Mesenteric fat pad (tissue), 1 donor: ENCODE measurements at places on chromosomes 1 and 21. TPM values are rescaled to one million over a fixed set of nuclear protein-coding genes. Genes with fewer than 3 reads are reported as not detected.

SZRD1 gene
- 133 TPM for total RNA-seq

MX1 gene
- total RNA-seq, result 60.3 TPM

SPATA21 gene
- total RNA-seq, result not detected

MAEL gene
- total RNA-seq, result not detected

DDR2 gene
- total RNA-seq, result 187 TPM

PGLYRP4 gene
- total RNA-seq, result not detected

MFSD2A gene
- total RNA-seq, result 8.0 TPM

OR6N1 gene
- total RNA-seq, result not detected

NBPF4 gene
- total RNA-seq, result not detected

DNA sequence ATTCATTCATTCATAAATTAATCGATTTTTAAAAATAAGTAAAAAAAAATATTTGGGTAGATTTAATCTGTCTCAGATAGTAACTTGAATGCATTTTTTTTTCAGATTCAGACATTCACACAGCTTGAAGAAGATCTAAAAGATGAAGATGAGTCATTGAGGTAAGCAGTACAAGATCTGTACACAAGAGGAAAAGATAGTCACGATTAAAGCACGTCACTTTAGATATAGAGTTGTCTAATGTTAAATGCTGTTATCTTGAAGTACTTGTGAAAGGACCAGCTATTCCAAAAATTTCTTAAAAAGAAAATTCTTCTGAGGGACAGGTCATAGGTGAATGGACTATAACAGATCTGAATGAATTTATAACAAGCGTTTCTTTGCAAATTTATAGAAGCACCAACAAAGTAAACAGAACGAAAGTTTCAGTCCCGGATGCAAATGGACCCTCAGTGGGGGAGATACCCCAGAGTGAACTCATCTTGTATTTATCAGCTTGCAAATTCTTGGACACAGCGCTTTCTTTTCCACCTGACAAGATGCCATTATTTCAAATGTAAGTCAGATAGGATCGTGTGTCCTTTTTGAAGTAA lies 31.2 kb upstream of the MORC3 start:
- DNase-seq, result no peak

GRCh38 chr1:117341123-117341522 lies 26.1 kb upstream of the MAN1A2 start:
- no peak for DNase-seq

GRCh38 chr1:25785333-25786067 lies 14.5 kb upstream of the SELENON start:
- DNase-seq, result no peak

DNA sequence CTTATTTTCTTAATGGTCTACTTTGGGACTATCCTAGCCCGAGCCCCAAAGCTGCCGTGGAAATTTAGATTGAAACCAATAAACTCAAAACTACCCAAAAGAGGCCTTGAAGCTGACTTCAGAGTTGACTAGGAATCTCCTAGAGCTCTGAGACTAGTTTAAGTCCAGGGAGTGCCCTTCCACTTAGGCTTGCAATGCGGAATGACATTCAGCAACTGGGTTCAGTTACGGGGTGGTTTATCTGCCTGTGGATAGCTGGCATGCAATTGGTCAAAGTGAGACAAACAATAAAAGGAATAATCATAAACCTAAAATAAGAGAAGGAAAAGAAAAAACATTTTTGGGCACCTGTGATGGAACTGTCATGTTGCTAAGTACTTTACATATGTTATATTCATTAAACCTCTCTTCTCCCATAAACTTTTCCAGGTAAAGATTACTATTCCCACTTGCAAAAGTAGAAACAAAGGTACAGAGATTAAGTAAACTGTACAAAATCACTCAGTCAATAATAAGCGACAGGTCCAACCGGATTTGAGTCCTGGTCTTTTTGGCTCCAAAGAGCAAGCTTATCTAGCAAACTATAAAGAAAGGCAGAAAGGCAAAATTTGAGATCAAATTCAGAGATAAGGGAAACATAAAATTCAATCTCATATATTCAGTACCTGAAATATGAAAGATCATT lies 56.5 kb downstream of the GPATCH2 start:
- no peak for DNase-seq

- DNase-seq, result no peak
Observed at GRCh38 chr1:115768549-115768948, at the start of gene CASQ2. Gene CASQ2 (minus strand): TSS chr1:115768714. CDS start chr1:115768541, 173 bp downstream.

- DNase-seq, result no peak
Observed at GRCh38 chr1:214187121-214187900, 93.6 kb upstream of the SMYD2 start.

- DNase-seq, result no peak
Observed at GRCh38 chr1:70916034-70916427, 131.6 kb downstream of the PTGER3 start.

DNA sequence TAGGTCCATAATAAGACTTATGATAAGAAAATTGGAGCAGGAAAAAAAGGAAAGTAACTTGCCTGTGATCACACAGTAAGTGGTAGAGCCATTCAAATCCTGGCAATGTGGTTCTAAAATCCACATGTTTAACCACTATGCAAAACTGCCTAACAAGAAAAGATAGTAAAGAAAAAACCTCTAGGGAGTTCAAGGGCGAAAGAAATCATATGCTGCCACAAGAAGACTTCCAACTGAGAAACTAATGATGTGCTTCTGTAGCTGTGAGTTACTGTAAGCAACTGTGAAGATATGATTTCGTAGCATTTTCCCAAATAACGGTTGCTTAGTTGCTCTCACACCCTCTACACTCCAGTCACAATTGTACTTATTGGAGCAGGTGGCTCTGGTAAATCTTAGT lies 20.9 kb upstream of the LYPLAL1 start:
- DNase-seq, result no peak

GRCh38 chr1:152191260-152191659 lies 32.2 kb upstream of the RPTN start:
- DNase-seq, result no peak

DNA sequence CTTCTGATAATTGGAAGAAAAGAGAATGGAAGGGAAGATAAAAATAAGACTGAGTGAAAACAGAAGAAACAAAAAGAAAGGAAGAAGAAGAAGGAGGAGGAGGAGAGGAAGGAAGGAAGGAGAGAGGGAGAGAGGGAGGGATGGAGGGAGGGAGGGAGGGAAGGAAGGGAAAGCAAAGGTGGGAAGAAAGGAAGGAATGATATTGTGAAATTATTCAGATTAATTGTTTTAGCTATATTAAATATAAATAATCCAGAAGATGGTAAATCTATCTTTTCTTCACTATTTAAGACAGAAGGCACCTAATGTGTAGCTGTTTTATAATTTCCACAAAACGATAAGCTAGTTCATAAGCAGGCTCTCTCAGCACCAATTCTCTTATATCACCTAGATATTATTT lies 191.3 kb upstream of the LRRC7 start:
- DNase-seq, result no peak

DNA sequence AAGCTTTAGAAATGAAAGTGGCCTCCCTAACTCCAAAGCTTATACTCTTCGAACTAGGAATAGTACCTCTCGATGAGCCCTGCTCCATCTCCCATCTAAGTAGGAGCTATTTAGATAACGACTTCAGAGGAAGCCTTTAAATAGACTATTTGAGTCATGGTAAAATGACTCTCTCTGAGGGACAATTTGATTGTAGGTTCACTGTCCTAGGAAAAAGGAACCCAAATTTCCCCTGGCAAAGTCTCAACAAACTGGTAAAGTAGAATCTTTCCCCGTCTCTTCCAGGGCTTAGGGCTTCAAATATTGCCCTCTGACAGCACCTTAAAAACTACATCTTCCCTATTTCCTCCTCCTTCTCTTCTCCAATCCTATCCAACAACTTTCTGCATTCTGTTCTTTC lies 2.0 kb upstream of the FCER1A start:
- DNase-seq, result no peak

GRCh38 chr1:223474804-223475203 lies 81.6 kb downstream of the CCDC185 start:
- DNase-seq, result no peak

DNA sequence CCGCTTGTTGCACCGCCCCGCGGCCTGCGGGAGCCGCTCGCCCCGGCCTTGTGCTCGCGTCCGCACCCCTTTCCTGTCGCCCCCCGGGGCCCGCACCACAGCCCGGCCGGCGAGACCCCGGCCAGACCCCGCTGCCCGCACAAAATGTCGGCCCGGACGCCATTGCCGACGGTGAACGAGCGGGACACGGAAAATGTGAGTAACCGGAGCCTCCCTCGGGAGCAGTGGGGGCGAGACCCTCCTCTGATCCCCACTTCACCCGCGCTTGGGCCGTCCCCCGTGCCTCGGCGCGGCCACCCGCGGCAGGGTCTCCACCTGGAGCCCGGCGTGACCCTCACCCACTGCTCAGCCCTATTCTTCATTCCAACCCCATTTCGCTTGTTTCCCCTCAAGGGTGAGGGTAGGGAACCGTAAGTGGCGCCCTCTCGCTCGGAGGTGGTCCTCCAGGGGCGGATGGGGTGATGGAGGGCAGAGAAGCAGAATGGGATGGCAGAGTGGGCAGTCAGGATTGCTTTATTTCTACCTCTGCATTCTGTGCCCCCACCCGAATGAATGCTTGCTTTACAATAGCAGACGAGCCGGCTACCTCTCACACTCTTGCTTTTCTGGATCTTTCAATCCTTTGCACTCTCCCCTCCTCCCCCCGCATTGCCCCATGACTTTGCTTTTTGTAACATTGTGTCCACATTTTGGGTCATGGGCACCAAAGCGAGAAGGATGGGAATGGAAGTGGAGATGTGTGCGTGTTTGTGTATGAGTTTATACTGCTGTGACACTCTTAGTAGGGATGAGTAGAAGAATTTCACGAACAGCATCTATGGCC lies 954 bp downstream of the MARK1 start:
- no peak for DNase-seq

DNA sequence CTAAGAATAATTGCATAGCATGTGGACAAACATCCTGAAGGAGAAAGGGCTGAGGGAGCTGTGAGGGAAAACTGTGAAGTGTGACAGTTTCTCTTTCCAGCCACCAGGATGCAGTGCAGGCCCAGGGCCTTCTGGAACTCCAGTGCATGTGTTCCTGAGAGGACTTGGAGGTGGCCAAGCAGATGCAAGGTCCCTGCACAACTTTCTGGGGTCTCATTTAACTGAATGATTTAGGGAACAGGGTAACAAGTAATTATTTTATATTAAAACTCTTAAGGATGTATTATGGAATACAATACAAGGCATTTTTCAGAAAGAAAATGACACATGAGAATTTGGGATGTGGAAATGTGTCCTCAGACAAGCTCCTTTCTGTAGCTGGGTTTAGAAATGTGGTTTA lies 61.2 kb upstream of the MCOLN3 start:
- DNase-seq, result no peak

DNA sequence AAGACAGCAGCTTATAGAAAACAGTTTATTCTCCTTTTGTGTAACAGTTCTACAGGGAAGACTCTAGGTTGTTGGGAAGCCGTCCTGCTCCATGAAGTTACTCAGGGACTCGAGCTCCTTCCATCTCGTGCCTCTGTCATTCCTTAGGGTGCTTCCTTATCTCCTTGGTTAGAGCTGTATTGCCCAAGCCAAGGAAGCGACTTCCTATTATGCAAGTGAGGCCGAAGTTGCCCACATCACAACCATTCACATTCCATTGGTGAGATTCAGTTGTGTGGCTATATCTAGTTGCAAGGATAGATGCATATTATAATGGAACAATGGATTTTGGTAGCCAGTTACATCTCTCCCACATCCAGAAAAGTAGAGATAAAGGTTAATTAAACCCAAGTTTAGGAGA lies 9.0 kb downstream of the GSTM5 start:
- DNase-seq, result no peak
